ENCODE measurements at places on chromosomes 3 and 15.

DNA sequence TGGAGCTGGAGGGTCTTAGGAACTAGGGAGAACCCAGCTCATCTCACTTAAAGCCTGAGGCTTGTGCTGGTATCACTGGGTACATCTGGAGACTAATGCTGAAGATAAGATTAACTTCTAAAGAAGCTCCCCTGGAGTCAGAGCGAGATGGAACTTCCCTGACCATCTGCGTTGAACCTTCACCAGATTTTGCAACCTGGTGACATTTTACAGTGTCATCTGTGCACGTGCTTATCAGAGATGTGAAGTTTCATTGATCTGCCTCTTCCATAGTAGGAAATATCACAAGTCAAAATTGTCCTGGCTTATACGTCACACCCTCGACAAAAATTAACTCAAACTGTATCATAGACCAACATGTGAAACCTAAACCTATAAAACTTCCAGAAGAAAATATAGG, 395.5 kb downstream of the SHQ1 start:
- DNase-seq = no peak

DNA sequence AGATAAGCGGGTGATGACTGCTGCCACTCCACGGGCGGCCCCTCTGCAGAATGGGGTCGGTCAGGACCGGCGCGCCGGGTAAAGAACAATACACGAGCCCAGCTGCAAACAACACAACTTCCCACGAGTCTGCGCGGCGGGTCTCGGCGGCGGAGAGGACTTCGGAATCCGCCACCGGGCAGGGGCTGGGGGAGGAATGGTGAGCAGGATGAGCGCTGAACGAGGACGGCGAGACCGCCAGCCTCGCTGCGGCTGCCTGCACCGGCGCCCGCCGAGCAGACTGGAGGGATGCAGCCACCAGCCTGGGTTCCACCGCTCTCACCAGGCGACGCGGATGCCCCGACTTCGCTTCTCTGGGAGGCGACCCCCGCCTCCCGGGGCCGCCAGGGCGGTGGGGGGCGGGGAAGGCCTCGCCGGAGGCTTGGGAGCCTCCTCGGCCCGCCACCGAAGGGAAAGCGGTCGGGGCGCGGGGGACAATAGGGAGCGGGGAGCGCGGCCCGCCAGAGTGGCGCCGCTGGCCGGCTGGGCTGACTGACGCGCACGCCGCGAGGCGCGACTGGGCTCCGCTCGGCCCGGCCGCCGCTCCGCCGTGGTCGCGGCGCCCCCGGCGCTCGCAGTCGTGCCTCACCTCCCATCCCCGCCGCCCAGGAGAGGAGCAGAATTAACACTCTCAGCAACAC, 515 bp downstream of the ADAM10 start:
- peak; percentile 63 for DNase-seq

GRCh38 chr3:193814166-193814892, 221.3 kb downstream of the OPA1 start:
- DNase-seq = no peak

DNA sequence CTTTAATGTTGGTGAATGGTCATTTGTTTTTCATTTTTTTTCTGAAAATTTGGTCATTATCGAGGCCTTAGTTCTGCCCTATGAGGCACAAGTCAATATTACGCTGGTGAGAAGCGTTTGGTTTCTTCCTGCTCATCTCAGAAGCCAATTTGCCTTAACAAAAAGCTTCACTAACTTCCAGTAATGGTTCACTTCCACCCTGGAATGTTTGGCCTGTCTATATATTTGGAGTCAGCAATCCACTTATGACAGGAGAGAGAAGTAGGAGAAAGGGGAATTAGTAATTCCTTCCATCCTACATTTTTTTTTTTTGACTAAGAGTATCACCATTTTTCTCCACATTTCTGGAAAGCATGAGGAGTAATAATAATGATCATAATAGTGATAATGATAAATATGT, 124.4 kb downstream of the DIPK2A start:
- no peak for DNase-seq

GRCh38 chr3:52063026-52063723, 6.8 kb upstream of the DUSP7 start:
- DNase-seq = no peak

DNA sequence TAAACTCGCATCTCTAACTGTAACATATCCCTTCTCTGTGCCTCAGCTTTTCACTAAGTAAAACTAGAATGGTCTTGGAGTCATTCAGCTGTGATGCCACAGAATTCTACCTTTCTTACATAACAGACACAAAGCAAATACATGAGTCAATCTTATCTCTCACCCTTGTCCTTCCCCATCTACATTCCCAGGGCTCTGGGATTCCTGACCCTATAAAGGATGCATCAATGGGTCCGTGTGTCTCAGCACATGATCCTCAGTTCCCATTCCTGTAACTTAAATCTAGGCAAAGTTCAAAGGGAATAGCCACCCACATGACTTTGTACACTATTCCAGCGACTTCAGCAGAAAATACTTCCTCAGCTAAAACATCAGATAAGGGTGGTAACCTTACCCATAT, 11.8 kb upstream of the ARL8B start:
- no peak for DNase-seq

Measured in NB4 (cell line).